ENCODE measurements at places on chromosomes 7 and 10. TPM values are rescaled to one million over a fixed set of nuclear protein-coding genes. Genes with fewer than 3 reads are reported as not detected.

The MYOF gene
- polyA plus RNA-seq: 101 TPM

The C7orf57 gene
- not detected for polyA plus RNA-seq

The EBLN1 gene
- not detected for polyA plus RNA-seq

The KLF14 gene
- 0.25 TPM for polyA plus RNA-seq

The FAM13C gene
- 0.56 TPM for polyA plus RNA-seq

The NYAP1 gene
- polyA plus RNA-seq: not detected

The CRTAC1 gene
- not detected for polyA plus RNA-seq

- no peak overlapping the region for H3K27ac ChIP-seq
- peak; percentile 61 for DNase-seq
- H3K4me3 ChIP-seq: no peak overlapping the region
- no peaks in the 10 kb centered on the region for H3K27me3 ChIP-seq
Measured at GRCh38 chr7:79923953-79924352, 210.7 kb upstream of the GNAI1 start.

DNA sequence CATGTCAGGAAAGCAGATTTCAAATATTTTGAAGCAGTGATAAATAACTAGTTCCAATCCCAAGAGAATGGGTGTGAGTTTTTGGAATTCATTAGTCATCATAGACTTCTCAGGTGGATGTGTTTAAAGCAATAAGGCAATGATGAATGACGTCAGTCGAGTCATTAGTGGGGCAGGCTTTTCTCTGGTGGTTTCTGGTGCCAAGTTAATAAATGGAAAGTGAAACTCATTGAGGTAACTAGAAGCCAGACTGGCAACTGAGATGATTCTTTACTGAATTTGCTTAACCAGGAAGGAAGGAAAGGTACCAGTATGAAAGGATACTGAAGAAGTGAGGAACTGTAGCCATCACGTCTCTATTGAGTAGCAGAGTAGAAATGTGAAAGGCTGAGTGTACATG is 311.0 kb downstream of the GPAM start:
- H3K36me3 ChIP-seq: no peaks in the 10 kb centered on the region
- H3K27me3 ChIP-seq: peaks cover 17% of the 10 kb centered on the region
- no peaks in the 10 kb centered on the region for H3K4me1 ChIP-seq
- H3K27ac ChIP-seq: no peak overlapping the region
- DNase-seq: peak; percentile 33

DNA sequence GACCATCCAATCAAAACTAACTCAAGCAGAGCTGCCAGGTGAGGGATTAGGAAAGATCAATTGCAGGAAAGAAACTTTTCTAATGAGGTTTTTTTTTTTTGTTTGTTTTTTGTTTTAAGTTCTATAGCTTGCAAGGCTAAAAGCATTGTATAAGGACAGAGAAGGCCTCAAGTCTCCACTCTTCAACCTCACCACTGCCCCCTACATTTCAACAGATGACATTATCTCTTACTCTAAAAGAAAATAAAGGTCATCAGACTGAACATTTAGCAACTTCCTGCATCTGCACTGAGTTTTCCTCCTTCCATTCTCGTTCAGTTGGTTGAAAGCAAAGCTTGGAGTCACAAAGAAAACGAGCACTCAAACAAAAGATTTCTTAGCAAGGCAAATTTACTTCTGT is 45.2 kb upstream of the EXOC4 start:
- no peaks in the 10 kb centered on the region for H3K4me1 ChIP-seq
- no peaks in the 10 kb centered on the region for H3K36me3 ChIP-seq
- H3K27me3 ChIP-seq: no peaks in the 10 kb centered on the region

- H3K4me1 ChIP-seq: peaks cover 21% of the 10 kb centered on the region
- H3K27ac ChIP-seq: no peak overlapping the region
- no peak overlapping the region for H3K4me3 ChIP-seq
- no peak for DNase-seq
- H3K36me3 ChIP-seq: no peaks in the 10 kb centered on the region
Measured at GRCh38 chr10:98638920-98639319, 192.2 kb upstream of the HPS1 start.

GRCh38 chr10:105010411-105011121 is 369.5 kb downstream of the SORCS3 start:
- no peaks in the 10 kb centered on the region for H3K36me3 ChIP-seq
- no peaks in the 10 kb centered on the region for H3K27me3 ChIP-seq
- H3K27ac ChIP-seq: no peak overlapping the region
- no peaks in the 10 kb centered on the region for H3K4me1 ChIP-seq

DNA sequence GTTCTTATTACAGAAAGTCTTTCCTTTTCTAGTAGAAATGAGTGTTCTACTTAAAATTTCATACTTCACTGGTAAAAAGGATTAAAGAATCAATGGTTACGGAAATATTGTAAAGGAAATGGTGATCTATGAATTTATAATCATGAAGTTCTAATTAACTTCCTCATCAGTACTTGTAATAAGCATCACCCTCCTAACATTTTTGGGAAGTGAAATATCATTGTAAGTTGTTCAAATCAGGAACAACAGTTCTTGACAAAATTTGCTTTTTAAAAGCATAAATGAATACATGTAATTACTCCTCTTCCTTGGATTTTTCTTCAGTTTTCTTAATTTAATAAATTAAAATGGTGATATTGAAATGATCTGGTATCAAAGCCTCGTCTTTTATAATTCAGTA is 5.6 kb upstream of the PCGF5 start:
- no peak overlapping the region for H3K4me3 ChIP-seq
- no peaks in the 10 kb centered on the region for H3K36me3 ChIP-seq
- H3K27ac ChIP-seq: no peak overlapping the region
- H3K4me1 ChIP-seq: no peaks in the 10 kb centered on the region

DNA sequence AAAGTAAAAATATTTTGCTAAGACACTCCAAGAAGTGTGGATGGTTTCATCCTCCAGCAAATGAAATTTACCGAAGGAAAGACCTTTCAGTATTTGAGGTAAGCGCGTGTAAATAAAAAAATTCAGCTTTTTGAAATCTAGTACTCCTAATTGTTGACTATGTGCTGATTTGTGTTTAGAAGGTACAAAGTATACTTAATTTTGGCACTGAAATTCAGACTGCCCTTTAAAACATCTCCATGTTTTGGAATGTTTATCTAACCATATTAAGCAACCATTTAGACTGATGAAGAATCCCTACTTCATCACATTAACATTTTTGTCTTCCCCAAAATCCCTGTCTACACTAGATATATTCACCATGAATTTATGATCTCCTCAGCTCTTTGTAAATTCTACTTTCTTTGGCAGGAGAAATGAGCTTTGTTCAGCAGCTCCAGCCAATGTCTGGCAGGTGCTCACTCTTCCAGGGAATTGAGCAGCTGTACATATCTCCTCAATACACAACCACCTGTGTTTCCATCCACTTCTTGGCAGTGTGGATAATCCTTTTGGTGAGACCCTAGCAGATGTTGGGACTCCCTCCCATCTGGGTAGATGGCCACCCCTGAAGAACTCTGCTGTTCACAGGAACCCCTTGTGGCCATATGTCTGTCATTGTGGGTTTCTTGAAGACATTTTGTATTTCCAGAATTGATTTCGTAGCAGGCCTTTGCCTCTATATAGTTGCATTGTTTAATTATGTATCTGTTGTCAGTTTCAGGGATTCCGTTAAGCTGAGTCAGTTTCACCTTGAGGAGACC is 129.4 kb upstream of the SAMD8 start:
- no peaks in the 10 kb centered on the region for H3K4me1 ChIP-seq
- no peaks in the 10 kb centered on the region for H3K27me3 ChIP-seq
- DNase-seq: no peak
- no peak overlapping the region for H3K4me3 ChIP-seq
- peaks cover 9% of the 10 kb centered on the region for H3K36me3 ChIP-seq
- no peak overlapping the region for H3K27ac ChIP-seq

DNA sequence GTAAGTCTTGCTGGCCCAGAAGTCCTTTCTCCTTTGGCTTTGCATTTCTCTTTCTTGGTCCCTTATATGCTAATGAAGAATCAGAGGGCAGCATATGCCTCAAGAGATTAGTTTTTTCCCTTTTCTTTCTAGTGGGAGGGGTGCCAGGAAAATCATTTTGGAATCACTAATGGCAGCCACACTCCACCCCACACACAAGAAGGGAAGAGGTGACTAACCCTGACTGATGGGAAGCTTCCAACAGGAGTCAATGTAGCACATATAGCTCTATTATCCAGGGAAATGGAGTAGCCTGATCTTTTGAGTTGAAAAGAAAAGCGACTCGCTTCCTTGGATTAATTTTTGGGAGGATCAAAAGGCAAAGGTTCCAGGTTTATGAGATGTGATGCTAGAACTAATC is 225.3 kb downstream of the KIF20B start:
- H3K4me3 ChIP-seq: no peak overlapping the region
- H3K27ac ChIP-seq: no peak overlapping the region
- no peaks in the 10 kb centered on the region for H3K27me3 ChIP-seq
- no peaks in the 10 kb centered on the region for H3K36me3 ChIP-seq

DNA sequence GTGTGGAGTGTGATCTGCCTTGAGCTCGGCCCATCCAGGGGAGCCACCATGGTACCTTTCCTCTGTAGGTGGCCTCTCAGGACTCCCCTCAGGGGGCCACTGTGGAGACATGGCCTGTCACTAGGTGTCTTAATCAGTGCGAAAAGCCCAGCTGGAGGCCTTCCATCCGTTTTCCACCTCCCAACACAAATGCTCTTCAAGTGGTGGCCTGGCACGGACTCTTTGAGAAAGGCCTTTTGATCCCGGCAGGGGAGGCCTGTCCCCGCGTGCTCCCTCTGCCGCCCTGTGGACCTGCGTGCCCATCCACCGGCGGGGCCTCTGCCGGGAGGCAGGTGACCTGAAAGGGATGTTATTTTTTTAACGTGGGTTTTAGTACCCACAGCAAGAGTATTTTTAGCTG is 149.5 kb downstream of the RGS10 start:
- no peaks in the 10 kb centered on the region for H3K27me3 ChIP-seq
- H3K4me1 ChIP-seq: peaks cover 8% of the 10 kb centered on the region
- no peaks in the 10 kb centered on the region for H3K36me3 ChIP-seq

DNA sequence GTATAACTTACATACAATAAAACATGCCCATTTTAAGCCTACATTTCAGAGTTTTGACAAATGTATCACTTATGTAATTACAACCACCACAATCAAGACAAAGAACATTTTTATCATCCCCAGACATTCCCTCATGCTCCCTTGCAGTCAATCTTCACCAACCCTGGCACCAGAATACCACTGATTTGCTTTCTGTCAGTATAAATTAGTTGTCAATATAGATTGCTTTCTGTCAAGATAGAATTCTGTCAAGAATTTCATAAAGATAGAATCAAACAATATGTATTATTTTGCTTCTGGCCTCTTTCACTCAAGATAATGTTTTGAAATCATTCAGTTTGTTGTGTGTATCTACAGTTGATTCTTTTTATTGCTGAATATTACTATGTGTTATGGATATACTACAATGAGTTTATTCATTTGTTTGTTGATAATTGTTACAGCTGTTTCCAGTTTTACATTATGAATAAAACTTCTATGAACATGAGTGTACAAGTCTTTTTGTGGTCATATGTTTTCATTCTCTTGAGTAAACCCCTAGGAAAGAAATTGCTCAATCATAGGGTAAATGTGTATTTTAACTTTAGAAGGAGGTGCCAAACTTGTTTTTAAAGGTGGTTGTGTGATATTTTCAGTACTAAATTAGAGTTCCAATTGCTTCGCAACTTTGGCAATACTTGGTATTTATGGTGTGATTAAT is 56.9 kb downstream of the IFIT5 start:
- peak; percentile 51 for DNase-seq
- no peaks in the 10 kb centered on the region for H3K36me3 ChIP-seq
- H3K4me1 ChIP-seq: peaks cover 8% of the 10 kb centered on the region
- no peak overlapping the region for H3K4me3 ChIP-seq

- H3K4me1 ChIP-seq: peaks cover 81% of the 10 kb centered on the region
- peak; percentile 63 for DNase-seq
- peaks cover 40% of the 10 kb centered on the region for H3K36me3 ChIP-seq
- no peak overlapping the region for H3K4me3 ChIP-seq
- no peaks in the 10 kb centered on the region for H3K27me3 ChIP-seq
Measured at GRCh38 chr7:80879849-80880248, 39.0 kb downstream of the SEMA3C start.

GRCh38 chr7:372932-373791 is 83.2 kb downstream of the FOXL3 start:
- H3K4me1 ChIP-seq: no peaks in the 10 kb centered on the region
- peaks cover 13% of the 10 kb centered on the region for H3K27me3 ChIP-seq
- no peak overlapping the region for H3K27ac ChIP-seq
- H3K4me3 ChIP-seq: no peak overlapping the region

DNA sequence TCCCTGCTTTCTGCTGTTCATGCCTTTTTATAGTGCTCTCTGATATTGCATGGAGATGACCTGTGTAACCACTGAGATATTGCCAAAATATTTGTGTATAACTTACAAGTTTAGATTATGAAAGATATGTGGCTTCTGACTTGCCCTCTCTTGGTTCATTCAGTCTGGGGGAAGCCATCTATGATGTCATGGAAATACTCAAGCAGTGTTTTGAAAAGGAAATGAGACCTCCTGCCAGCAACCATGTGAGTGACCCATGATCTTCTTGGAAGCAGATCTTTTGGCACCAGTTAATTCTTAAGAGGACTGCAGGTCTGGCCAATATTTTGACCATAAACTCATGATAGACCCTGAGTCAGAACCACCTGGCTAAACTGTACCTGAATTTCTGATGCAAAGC is 183.0 kb downstream of the THSD7A start:
- H3K36me3 ChIP-seq: no peaks in the 10 kb centered on the region
- no peaks in the 10 kb centered on the region for H3K4me1 ChIP-seq
- H3K27me3 ChIP-seq: no peaks in the 10 kb centered on the region
- DNase-seq: no peak

DNA sequence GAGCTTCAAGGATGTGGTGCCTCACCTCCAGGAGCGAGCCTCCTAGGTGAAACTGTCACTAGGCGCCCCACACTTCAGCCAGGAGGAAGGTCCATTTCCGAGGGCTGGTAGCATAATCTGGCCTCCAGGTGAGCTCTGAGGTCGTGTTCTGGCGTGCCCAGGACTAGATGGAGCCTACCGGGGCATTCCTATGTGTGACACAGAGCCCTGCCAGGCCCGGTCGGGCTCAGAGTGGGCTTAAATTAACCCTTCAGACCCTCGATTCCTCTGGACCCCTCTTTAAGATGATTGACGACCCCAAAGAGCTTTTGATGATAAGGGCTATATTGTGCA is 233.1 kb downstream of the EBF3 start:
- H3K27me3 ChIP-seq: no peaks in the 10 kb centered on the region
- no peak for DNase-seq
- H3K36me3 ChIP-seq: no peaks in the 10 kb centered on the region
- no peaks in the 10 kb centered on the region for H3K4me1 ChIP-seq
- no peak overlapping the region for H3K27ac ChIP-seq

- H3K27me3 ChIP-seq: no peaks in the 10 kb centered on the region
- no peak overlapping the region for H3K27ac ChIP-seq
- H3K36me3 ChIP-seq: no peaks in the 10 kb centered on the region
- H3K4me1 ChIP-seq: no peaks in the 10 kb centered on the region
- H3K4me3 ChIP-seq: no peak overlapping the region
Measured at GRCh38 chr10:100978901-100979195, 8.4 kb downstream of the MRPL43 start.

DNA sequence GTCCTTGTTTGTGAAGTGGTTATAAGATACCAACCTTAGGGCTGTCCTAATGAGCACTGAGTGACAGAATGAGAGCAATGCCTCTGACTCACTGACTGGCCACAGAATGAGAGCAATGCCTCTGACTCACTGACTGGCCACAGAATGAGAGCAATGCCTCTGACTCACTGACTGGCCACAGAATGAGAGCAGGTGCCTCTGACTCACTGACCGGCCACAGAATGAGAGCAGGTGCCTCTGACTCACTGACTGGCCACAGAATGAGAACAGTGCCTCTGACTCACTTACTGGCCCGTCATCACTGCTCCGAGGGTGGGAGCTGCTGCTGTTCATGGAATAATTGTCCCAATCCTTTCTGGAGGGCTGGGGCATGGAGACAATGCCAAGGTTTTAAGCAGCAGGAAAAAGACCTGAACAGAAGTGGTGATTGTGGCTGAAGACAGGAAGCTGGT is 265.2 kb upstream of the PPP2R2D start:
- no peaks in the 10 kb centered on the region for H3K36me3 ChIP-seq
- no peak overlapping the region for H3K4me3 ChIP-seq
- no peaks in the 10 kb centered on the region for H3K27me3 ChIP-seq
- no peak overlapping the region for H3K27ac ChIP-seq

Measured in GM23248 (cell line).